ENCODE measurements at places on chromosomes 5 and 9.

DNA sequence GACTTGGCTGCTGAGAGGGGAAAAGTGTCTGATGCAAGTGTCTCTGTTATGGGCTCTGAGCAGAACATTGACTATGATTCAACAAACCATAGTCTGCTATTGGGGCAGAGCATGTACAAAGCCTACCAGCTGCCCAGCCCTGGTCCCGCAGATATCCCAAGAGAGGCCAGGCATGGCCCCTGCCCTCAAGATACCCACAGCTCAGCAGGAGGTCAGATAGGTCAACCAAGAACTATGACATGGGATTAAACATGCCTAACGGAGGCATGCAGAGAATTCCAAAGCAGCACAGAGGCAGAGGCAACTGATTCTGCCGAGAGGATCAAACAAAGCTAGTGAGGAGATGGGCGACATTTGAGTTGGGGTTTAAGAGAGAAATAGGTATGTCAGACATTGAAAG is 39.9 kb upstream of the CPLX2 start:
- DNase-seq = no peak

- DNase-seq = no peak
Observed at GRCh38 chr5:100479079-100479688, 56.0 kb upstream of the FAM174A start.

DNA sequence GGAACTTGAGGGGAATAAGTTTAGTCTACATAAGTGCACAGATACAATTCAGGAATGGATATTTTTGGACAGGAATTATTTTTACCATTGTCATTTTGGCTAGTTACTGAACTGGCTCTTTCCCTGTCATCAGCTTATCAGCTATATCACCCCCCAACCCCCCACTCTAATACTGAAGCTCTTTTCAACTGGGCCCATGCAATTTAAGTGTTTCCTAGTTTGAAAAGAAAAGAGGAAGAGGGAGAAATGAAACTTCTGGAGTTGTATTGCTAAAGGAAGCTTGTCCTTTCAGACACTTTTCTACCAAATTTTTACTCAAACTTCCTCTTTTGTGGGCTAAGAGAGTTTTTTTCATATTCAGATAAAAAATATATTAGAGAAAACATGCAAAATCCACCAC is 18.5 kb upstream of the TIMD4 start:
- DNase-seq = no peak

DNA sequence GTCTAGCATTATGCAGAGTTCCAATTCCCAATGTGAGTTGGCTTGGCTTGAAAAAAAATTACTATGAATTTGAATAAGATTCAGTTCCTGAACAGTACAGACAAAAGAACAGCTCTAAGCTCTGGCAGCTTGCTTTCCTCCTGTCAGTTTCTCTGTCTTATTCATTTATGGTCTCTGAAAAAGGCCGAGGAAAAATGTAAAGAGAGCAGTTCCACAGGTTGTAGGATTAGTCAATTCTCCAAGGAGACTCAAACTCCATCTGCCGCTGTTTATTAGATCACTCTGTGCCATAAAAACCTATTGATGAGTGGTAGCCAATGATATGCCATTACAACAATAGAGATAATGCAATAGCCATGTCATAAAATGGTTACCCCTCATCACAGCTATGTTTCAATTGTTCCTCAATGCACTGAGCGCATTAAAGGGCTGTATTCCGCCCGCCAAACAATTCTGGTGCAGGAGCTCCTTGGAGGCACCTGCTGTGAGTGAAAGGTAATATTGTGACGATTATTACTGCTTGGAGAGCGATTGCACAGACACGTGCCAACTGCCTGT is 188.2 kb downstream of the ARRDC3 start:
- no peak for DNase-seq

- DNase-seq = no peak
Observed at GRCh38 chr5:134813407-134813806, 32.4 kb upstream of the C5orf24 start.

GRCh38 chr5:150587856-150588595 is 52.4 kb upstream of the SYNPO start:
- DNase-seq = no peak

DNA sequence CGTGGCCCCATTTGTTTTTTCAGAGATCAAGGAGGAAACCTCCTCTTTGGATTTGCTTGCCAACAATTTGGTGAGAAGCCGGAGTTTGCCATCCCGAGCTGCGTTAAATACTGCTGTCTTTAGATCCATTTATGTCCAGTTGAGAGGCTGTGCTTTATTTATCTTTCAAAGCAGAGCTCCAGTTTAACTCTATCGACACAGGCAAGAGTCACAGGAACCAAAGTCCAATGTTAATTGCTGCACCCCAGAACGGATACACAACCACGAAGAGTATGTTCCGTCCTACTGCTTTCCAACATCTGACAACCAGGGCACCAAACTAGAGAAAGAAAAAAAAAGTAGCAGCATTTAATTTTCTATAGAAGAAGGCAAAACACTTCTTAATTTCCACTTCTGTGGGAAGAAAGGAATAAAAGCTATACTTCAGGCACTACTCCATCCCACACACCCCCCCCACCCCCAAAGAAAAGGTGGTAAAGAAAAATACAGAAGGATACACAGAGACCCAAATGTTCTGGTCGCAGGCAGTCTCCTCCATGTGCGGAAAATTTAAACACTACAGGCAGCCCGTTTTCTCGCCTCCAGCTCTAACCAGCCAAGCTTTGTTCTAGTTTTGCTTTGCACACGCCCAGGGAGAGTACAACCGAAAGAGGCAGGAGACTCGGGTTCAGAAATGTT is 1.1 kb downstream of the FEM1C start:
- DNase-seq = peak; percentile 65

GRCh38 chr9:77714077-77714549 is 66.0 kb upstream of the GNA14 start:
- no peak for DNase-seq

DNA sequence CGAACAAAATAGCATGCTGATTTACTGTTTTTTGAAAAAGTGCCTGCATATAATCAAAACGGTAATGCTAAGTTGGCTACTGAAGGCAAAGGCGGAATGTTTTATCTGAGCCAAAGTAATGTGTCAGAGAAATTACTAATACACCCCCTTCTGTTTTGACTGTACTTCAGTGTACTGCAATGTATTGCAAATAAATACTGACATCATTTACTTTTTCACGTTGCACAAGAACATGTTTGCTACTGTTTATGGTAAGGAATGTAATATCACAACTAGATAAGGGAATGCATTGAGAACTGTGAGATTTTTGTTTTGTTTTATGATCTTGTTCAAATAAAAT is 813 bp upstream of the AGTPBP1 start:
- no peak for DNase-seq

DNA sequence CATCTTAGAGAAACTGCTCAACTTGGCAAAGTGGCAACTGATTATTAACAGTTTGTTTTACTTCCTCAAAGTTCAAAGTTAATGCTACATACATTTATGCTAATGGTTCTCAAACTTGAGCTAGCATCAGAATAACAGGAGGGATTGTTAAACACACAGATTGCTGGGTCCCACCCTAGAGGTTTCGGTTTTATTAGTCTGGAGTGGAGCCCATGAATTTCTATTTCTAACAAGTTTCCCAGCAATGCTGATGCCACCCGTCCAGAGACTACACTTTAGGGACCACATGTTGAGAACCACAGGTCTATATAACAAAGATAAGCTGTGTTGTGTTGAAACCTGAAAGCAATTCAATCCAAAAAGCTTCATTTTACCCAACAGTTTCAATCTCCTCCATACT is 95.3 kb downstream of the FBXW11 start:
- no peak for DNase-seq

GRCh38 chr5:5424736-5425135 is 2.3 kb downstream of the ICE1 start:
- DNase-seq = no peak

DNA sequence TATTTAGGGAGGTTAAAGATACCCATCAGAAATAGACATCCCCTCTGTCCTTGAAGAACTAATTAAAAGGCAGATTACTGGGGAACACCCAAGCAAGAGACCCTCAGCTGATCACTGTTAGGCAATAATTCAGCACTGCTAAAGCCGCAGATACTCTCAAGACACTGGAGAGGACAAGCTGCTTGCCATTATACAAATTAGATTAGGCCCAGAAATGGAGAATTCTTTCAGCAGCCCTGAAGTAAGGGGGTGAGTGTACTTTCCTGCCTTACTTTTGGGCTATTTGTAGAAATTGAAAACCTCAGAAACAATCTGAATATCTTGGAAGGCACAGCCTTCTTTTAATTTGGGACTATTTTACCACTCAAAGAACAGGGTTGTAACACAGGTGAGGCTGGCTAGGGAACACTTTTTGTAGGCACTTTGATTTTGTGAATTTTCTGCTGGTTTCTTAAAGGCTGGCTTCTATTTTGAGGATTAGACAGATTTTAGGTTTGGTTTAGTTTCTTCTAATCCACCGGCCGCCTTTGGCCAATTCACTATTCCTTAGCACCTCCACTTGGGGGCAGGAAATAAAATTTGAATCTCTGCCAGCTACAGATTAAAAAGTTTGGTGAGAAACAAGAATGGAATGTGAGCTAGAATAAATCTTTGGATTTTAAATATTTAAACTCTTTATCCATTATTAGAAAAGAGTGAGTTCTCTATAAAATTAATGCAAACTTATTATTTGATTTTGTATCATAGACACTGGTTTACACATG is 106.0 kb downstream of the SMARCA2 start:
- no peak for DNase-seq

DNA sequence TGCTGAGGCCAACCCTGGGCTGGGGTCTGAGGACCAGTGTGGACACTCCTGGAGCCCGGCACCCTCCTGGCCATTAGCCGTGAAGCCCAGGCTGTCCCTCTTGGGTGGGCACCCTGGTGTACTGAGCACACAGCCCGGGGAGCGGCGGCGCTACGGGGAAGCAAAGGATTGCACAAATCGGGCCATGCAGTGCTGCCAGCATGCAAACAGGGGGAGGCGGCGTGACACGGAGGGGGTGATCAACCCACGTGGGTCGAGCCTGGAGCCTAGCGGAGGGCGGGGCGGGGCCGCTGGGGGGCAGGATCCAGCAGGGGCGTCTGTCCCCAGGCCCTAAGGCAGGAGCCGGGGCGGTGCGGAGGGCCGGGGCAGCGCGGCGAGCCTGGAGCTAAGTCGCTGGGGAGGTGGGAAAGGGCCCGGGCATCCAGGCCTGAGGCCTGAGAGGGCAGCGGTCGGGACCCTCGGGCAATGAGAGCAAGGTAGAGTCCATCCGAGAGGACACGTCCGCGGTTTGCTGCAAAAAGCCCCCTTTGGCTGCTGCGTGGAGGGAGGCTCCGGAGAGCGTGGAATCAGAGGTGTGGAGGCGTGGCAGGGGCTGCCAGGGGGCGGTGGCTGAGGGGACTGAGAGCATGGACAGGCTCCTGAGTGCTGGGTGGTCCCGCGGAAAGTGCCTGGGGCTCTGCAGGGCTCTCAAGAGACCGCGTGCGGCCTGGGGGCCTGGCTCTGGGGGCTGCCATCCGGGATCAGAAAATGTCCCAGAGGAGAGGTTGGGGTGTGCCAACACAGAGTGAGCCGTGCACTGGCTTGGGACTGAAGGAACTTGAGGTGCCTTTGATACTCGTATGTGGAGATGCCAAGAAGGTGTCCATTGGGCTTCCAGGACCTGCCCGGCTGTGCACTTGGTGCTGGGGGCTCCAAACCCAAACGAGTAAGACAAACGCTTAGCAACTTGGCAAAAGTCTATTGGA is 94.2 kb downstream of the BARX1 start:
- no peak for DNase-seq

DNA sequence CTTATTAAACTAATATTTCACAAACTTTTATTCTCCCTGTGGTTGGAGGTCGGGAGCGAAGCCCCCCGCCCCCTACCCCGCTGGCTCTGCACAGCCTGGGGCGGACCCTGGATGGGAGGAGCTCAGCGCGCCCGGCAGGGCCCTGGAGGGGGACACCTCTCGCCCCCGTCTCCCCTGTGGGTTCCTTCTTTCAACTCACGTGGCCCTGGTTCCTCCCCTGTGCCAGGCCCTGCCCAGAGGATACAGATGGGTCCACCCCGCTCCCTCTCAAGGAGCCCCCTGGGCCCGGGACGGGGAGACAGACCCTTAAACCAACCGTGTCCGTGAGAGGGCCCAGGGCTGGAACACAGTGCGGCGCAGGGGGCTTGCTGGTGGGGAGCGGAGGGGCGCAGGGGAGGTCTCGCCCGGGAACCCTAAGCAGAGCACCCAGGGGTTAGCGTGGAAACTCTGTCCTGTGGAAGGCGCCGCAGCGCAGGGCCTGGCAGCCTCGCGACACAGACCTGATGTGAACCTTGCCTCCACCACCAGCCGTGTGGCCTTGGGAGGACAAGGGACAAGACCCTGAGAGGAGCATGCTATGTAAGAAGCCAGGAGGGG is 103.7 kb upstream of the MVB12B start:
- no peak for DNase-seq

DNA sequence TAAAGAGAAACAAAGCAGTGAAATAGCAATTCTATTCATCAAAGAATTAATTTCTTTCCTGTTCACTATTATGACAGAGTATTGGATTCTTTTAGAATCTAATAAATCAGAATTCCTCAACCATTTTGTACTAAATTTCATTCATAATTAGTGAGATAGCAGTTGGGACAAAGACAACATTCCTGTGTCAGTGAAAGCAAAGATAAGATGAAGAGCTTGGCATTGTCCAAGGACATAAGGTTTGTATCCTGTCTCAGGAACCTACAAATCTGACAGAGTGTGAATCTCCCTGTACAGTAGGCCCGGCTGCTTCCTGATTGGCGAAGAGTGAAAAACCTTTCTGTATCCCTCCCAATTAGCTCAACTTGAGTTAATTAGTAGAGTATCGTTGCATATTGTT is 349.1 kb downstream of the ISL1 start:
- DNase-seq = no peak
